Stimulated activated CD8-positive, alpha-beta memory T cell treated with anti-CD3 and anti-CD28 coated beads, Interleukin-4, amount 100 ng/mL, for 24 hours (primary cell): ENCODE measurements at places on chromosomes 13 and 19.

- DNase-seq = no peak
These were observed 99.6 kb upstream of the OBI1 start for GRCh38 chr13:78758549-78758948.

- no peak for DNase-seq
These were observed 567 bp downstream of the EFNB2 start for GRCh38 chr13:106534639-106535551.

DNA sequence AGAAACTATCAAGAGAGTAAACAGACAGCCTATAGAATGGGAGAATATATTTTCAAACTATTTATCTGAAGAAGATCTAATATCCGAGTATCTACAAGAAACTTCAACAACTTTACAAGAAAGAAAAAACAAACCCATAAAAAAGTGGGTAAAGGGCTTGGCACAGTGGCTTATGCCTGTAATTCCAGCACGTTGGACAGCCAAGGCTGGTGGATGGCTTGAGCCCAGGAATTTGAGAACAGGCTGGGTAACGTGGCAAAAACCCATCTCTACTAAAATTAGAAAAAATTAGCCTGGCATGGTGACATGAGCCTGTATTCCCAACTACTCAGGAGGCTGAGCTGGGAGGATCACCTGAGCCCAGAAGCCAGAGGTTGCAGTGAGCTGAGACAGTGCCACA is 7.8 kb upstream of the LGALS16 start:
- no peak for DNase-seq

DNA sequence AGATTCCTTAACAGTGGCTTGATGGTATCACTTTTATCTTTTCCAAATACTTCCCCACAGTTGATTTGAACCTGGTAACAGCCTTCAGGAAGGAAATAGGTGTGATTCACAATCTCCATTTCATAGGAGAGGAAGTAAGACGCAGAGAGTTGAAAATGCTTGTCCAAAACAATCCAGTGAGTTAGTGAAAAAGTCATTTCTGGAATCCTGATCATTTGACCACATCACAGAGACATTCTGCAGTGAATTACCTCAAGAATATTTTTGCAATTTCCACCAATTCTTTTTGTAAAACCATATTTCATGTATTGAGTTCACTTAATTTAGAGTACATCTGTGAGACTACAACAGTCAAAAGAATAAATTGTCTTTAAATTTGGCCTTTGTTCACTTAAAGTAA is 292.8 kb downstream of the DCLK1 start:
- no peak for DNase-seq

DNA sequence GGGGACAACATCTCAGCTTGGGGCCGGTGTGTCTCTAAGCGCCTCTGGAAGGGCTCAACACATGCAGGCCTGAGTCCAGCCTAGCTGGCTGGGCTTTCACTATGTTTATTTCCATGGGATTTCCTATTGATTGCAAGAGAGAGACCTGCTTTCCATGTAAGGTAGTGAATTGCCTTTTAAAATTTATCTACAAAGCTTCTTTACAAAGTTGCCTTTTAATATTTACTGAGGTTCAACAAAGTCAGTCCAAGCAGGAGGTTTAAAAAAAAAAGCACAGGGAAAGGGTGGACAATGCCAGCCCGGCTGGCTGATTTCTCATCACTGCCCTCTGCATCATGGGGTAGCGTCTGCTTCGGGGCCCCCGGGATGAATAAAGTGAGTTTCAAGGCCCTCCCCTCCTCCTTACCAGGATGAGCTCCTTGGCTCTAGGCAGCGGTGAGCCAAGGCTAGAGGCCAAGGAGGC is 15.8 kb downstream of the TLE2 start:
- no peak for DNase-seq

DNA sequence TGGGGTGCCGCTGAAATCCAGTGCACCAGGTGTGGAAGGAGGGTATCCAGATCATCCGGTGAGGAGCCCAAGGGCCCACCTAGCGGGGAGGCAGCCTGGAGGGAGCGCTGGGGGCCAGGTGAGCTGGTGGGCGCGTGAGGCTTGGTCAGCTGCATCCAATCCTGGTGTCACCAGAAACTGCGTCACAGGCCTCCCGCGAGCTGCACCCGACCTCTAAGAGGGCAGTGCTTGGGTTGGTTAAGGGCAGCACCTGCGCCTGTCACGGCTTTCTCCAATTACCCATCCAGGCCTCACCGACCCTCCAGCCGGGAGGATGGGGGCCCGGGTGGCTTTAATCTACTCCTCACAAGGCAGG is 284 bp downstream of the RNF17 start:
- no peak for DNase-seq

- no peak for DNase-seq
These were observed 16.8 kb upstream of the NMRK2 start for GRCh38 chr19:3916033-3916432.

- no peak for DNase-seq
These were observed 236.8 kb downstream of the LMO7 start for GRCh38 chr13:75872980-75873379.

- DNase-seq = no peak
These were observed 509 bp downstream of the KXD1 start for GRCh38 chr19:18558202-18558555.

DNA sequence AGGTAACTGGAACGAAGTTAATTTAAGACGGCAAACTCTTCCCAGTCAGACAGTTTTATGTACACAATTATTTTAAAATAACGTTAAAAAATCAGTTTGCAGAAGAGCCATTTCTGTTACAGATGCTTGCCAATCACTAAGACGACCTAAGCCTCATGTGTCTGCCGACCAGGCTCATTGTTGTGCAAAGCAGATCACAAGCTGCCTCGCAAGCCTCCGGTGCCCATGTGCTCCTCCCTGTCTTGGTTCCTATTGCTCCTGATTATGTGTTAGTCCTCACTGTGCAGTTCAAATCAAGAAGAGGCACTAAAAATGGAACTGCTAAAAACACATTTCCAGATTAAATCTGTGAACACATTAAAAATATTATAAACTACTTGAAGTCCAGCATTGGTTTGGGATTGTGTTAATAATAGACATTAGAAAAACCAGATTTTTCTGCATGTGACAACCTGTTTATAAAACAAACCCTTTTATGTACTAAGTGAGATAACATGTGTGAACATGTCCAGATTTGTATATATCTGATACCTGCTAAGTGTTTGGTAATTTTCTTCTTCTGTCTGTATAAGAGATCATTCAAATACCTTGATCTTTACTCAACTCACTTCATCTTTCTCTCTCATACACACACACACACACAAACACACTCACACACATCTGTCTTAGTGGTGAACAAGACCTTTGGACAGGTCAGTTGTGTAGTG is 81.9 kb upstream of the SLC15A1 start:
- no peak for DNase-seq

DNA sequence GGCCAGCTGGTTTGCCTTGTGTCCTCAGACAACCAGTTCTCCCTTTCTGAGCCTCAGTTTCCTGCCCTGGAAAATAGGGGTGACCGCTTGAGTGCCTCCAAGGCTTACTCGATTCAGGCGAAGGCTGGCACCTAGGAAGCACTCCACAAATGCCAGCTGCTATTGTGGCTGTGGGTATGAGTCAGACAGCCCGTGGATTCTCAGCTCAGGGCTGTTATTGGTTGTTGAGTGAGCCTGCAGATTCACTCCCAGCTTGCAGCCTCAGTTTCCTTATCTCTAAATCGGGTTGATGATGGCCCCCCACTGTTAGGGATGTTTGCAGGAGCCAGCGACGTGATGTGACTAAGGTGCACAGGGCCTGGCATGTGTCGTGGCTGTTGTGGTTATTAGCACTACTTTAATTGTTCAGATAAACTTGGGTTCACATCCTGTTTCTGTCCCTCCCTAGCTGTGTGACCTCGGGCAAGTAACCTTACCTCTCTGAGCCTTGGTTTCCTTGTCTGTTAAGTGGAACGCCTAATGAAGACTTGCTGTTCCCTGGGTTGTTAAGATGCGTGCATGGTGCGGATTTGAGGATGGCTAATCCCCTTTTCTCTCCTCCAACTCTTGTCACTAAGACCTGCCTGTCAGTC is 2.4 kb downstream of the MARK4 start:
- no peak for DNase-seq

GRCh38 chr13:80552851-80553440 is 212.0 kb upstream of the SPRY2 start:
- no peak for DNase-seq

GRCh38 chr13:107730813-107731212 is 484.5 kb downstream of the LIG4 start:
- no peak for DNase-seq

- DNase-seq = peak; percentile 63
These were observed 22.3 kb upstream of the XPO4 start for GRCh38 chr13:20924758-20925394.

DNA sequence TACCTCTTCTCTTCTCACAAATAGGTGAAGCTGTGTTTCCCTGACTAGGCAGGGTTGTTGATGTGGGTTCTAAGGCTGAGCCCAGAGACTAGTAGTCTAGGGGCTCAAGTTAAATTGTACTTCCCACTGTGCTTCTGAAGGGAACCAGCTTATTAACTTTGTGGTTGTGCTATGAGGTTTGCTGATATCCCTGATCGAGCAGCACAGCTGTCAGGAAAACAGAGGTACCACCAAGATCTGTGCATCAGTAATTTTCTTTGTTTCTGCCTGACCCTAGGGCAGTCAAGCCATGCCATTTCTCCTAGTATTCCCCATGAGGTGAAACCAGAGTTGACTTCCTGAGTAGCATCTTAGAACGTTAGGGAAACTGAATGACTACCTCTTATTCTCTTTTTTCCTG is 853.8 kb upstream of the MIR17HG start:
- no peak for DNase-seq

DNA sequence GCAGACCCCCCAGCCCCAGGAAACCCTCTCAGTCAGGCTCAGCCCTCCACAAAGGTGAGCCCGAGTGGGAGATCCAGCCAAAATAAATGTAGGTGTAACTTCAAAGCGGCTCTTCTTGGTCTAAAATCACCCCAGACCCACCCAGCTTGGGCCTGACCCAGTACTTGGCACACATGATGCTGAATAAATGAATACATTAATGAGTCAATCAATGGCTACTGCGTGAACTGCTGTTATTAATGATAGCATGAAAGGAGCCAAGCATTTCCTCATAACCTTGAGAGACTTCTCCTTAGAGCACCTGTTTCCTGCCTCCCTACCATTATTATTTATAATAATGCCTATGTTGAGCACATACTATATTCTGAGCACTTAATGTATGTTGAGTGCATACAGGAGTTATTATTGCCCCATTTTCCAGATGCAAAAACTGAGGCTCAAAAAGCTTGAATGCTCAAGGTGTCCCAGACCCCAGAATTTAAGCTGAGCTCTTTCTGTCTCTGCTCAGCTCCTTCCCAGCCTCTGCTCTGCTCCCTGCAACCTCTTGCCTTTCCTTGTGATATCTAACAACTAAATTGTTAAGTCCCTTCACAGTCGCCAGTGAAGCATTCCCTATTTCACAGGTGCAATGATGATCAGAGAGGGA is 4.3 kb downstream of the NOTCH3 start:
- no peak for DNase-seq

- no peak for DNase-seq
These were observed 18.3 kb upstream of the F7 start for GRCh38 chr13:113086991-113087922.

DNA sequence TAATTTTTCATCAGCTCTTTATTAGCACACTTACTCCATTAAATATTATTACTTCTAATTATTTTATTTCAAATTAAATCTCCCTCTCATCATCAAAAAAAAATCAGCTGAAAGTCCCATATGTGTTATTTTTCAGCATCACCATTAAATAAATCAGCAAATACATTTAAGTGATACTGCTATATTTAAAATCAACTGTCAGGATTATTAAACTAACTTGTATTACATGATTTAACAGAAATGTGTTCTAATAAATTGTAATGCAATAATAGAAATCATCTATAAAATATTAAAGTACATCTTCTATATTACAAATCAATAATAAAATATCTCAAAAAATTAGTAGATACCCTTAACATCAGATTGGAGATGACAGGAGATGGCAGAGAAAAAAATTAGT is 538.6 kb upstream of the MIR17HG start:
- no peak for DNase-seq

- no peak for DNase-seq
These were observed 85.4 kb downstream of the KLF12 start for GRCh38 chr13:74048756-74049155.

- no peak for DNase-seq
These were observed 9.7 kb downstream of the LPAR6 start for GRCh38 chr13:48403151-48403631.

- DNase-seq = no peak
These were observed 1.1 kb downstream of the MBD3 start for GRCh38 chr19:1591421-1592023.

DNA sequence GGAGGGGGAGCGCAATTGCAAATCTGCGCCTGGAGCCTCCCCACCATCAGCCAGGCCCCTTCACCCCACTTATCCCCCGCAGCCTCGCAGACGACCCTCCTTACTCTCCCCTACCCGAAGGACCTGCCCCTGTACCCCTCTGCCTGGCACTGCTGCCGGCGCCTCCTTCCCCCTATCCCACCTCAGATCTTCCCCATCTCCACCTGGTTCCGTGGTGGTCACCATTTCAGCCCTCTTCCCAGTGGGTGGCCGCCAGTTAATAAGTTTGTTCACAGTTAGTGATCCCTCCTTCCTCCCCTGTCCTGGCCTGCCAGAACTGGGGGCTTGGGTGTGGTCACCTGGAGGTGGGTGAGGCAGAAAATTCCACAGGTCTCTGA is 397 bp downstream of the SLC44A2 start:
- no peak for DNase-seq

DNA sequence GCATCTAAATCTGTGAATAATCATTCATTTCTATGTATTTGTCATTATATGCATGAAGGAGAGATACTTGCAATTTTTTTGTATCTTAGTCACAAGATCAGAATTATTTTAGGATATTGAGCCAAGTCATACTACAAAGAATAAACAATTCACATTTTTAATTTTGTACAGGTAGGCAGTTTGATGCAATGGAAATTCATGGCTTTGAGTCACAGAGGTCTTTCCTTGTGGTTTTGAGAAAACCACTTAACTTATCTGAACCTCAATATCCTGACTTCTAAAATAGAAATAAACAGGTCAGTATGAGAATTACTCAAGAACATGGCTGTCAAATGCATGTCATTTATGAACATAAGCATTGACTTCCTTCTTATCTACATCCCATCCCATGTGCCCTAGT is 221.4 kb upstream of the SLC10A2 start:
- no peak for DNase-seq

DNA sequence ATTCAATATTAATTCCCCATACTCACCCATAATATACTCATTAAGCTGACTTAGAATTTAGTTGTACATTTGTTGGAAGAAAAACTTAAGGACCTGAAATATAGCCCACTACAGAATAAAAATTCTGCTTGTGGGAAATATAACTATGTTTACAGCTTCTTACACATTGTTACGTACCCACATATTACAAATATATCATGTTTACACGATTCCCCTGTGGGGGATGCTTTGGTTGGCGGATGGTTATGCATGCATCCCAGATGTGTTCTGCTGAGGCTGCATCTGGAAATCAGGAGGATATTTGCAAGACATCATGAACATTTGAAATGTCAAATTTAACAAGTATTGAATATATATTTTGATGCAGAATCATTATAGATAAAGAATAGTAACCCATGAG is 79.5 kb upstream of the KL start:
- DNase-seq = no peak
